ENCODE measurements at places on chromosomes 11 and 22.

GRCh38 chr11:134556186-134556585 is 144.1 kb upstream of the B3GAT1 start:
- DNase-seq = no peak

DNA sequence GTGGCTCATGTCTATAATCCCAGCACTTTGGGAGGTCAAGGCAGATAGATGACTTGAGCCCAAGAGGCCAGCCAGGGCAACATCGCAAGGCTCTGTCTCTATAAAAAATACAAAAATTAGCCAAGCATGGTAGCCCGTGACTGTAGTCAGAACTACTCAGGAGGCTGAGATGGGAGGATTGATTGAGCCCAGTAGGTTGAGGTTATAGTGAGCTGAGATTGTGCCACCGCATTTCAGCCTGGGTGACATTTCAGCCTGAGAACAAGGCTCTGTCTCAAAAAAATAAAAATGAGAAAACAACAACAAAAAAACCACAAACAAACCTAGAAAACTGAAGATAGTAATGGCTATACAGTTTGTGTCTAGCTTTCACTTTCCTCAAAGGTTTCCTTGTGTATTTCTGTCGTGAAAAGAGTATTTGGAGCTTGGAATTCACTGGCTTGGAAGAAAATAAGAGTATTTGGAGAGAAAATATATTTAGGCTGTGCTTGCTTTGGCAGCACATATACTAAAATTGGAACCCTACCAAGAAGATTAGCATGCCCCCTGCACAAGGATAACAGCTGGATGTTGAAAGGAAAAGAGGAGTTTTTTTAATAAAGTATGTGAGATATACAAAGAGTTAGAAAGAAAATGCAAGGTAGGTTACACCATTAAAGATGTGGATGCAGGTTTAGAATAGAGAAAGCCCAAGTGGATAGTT is 3.9 kb upstream of the BIRC3 start:
- DNase-seq = no peak

DNA sequence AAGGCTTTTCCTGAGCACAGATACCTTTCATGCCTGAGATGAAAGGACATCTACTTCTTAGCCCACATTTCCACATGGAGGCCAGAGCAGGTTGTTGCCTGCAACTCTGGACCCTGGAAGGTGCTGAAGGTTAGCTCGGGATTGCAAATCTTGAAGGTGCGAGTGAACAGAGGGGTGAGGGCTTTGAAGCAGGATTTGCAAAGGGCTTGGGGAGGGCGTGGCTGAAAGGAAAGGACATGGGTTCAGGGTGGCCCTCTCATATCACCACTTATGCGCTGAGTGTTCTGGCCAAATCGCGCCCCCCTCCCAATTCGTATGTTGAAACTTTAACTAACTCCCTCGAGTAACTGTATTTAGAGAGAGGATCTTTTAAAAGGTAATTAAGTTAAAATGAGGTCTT is 501.6 kb downstream of the MIAT start:
- DNase-seq = no peak

- no peak for DNase-seq
Observed at GRCh38 chr22:38828191-38828590, 15.6 kb downstream of the NPTXR start.

- peak; percentile 63 for DNase-seq
Observed at GRCh38 chr11:100687054-100687629, at the start of gene ARHGAP42. TSS of gene ARHGAP42 (plus strand) at chr11:100687288. CDS start at chr11:100687679, 391 bp downstream.

- DNase-seq = no peak
Observed at GRCh38 chr22:35966314-35967045, 62.1 kb downstream of the RBFOX2 start.

DNA sequence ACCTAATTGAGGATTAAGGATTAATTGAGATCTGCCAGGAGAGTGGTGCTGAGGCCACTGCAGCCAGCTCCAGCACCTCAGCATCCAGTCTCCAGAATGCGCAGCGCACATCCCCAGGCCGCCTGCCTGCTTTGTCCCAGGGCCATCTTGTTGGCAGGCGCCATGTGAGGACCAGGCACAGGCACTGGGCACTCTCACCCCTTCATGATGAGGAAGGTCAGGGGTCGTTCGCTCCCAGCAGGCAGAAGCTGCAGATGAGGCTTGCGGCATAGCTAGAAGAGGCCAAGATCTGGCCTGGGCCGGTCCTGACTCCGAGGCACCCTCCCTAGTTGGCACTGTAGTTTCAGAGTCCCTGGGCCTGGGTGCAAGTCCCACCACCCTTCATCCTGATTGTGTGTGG is 6.4 kb downstream of the CABP2 start:
- DNase-seq = no peak

DNA sequence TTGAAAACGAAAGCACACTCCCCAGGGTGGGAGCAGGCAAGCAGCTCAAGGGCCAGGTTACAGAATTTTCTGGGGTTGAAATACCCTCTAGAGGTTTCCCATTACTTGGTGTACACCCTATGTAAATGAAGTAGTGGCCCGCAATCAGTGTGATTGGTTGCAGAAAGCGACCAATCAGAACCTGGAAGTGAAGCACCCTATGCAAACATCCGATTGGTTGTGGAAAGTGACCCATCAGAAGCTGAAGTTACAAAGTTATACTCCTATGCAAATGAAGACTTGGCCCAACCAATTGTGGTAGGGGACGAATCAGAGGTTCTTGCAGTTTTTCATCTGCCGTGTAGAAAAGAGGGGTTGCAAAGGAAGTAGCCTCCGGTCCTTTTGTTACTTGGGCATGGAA is 19.2 kb downstream of the PRR5 start:
- DNase-seq = no peak

DNA sequence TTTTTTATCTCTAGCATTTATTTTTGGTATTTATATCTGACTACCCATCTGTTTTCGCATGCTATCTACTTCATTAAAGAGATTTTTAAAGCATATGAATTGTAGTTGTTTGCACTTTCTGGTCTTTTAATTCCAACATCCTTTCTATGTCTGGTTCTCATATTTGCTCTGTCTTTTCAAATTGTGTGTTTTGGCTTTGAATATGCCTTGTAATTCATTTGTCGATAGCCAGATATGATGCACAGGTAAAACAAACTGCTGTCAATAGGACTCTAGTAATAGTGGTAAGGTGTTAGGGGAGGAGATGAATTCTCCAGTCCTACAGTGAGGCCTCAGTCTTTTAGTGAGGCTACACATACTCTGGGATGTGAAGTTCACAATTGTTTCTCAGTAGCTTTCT is 530.8 kb upstream of the CCDC179 start:
- DNase-seq = no peak

GRCh38 chr22:32531931-32532819 is 57.6 kb downstream of the FBXO7 start:
- peak; percentile 73 for DNase-seq

- DNase-seq = no peak
Observed at GRCh38 chr11:106683435-106683834, 334.8 kb downstream of the GUCY1A2 start.

DNA sequence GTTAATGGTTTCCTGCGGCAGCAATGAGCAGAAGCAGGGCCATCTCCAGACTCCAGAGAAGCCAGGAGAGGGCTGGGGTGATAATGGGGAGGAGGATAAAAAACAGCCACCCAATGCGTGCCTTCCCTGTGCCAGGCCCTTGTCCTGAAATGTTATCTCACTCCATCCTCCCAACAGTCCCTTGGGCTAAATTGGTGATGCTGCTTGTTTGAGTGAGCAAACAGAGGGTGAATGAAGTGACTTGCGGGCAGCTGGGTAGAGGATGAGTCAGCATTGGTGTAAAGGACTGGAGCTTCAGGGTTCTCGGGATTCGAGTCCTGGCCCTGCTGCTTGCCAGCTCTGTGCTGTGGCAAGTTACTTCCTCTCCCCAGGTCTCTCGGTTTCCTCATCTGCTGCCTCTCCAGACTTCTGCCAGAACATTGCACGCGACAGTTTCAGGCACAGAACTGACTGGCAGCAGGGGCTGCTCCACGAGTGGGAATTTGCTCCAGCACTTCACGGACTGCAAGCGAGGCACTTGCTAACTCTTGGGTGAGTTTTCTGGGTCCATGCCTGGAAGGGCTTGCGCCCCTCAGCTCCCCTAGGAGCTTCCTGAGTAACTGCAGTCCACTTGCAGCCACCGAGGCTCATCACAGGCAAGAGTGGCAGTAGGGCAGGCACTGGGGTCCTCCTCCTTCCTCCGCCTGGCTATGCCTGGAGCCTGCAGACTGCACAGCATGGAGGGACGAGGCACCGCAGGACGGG is at the start of gene P2RY6:
TSS of gene P2RY6 (plus strand) at position 403 of the 744 bp plus-strand sequence. CDS start 24,181 bp downstream, outside the sequence.
- peak; percentile 88 for DNase-seq

GRCh38 chr11:14336507-14337503 is 22.2 kb downstream of the RRAS2 start:
- DNase-seq = peak; percentile 99

DNA sequence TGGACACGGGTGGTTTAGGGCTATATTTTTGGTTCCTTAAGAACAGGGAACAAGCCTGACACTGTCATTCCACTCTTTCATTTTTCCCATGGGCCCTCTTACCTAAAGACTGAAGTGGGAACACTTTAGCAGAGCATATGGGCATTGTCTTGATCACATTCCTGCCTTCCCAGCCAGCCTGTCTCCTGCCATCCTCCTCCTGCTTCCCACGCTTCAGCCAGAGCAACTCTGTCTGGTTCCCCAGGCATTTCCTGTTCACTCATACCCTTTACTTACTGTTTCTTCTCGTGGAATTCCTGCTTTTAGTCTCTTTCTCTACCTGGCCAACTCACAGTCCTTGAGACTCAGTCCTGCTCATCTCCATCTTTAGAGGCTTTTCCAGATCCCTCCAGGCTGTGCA is 22.8 kb downstream of the MRPL16 start:
- DNase-seq = peak; percentile 86

DNA sequence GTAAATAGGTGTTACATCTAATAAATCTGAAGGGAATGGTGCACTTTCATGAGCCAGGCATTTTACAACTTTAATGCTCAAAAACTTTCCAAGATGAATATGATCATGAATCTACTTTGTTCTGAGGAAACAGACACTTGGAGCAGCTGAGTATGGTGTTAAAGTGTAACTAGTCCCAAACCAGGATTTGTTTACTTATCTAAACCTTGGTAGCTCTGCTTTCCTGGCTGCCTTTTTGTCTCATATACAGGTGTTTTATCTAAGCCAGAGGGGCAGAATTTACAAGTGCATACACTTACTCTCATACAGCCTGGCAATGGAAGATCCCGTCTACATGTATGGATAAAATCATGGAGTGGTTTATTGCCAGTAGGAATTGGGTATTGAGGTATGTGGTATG is 171.5 kb downstream of the FAT3 start:
- no peak for DNase-seq

- DNase-seq = no peak
Observed at GRCh38 chr22:27149921-27150543, 492.6 kb downstream of the MIAT start.

GRCh38 chr22:48888466-48889208 is 939.0 kb downstream of the BRD1 start:
- no peak for DNase-seq

GRCh38 chr22:19981171-19981960 is 35.3 kb downstream of the ARVCF start:
- no peak for DNase-seq

- DNase-seq = peak; percentile 95
Observed at GRCh38 chr11:114162719-114163123, 103.2 kb downstream of the ZBTB16 start.

DNA sequence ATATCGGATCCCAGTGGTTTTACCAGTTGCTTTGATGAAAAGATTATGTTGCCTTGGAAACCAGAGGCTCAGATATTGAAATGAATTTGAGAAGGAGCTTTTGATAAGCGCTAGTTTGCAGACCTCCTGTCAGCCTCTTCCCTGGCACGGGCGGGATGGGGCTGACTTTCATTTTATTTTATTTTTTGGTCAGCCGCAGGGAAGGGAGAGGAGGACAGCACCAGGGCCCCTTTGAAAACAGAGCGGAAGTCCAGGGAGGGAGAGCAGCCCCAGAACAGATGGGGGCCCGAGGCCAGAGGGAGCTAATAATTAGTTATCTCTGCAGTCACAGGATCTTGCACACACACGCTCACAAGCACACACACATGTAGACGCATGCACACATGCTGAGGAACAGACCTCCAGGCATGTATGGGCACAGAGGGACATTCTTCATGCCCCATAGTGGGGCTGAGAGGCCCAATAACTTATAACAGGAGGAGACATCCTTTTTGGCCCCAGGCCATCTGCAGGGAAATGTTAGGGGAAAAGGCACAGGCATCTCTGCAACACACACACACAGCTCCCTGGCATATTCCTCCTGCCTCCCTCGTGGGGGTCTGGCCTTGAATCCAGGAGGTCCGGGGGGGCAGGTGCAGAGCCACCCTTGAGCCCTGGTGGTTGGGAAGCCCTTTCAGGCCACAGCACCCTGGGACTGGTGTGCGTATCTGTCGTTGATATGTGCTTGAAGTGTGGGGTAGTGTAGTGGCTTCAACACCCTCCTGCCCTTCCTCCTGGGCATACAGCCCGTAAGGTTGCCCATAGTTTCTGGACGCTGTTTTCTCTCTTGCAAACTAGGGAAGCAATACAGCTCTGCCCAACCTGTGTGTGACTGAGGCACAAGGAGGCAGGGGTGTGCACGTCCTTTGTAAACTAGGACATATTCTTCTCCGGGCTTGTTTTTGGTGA is 117.3 kb downstream of the CEP164 start:
- DNase-seq = no peak

DNA sequence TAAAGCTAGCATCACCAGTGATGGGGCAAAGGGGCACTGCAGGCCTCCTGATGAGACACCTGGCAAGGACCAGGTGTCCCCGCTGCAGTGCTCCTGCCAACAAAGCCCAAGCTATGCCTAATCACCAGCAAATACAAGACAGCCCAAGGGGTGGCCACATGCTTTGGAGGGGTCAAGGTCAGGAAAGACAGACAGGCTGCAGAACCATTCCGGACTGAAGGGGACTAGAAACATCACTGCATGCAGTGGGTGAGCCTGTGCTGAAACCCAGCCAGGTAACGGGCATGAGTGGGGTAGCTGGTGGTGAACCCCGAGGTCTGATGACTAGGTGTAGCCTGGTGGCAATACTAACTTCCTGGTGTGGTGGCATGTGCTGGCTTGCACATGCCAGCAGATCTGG is 111.1 kb downstream of the MED15 start:
- peak; percentile 45 for DNase-seq

DNA sequence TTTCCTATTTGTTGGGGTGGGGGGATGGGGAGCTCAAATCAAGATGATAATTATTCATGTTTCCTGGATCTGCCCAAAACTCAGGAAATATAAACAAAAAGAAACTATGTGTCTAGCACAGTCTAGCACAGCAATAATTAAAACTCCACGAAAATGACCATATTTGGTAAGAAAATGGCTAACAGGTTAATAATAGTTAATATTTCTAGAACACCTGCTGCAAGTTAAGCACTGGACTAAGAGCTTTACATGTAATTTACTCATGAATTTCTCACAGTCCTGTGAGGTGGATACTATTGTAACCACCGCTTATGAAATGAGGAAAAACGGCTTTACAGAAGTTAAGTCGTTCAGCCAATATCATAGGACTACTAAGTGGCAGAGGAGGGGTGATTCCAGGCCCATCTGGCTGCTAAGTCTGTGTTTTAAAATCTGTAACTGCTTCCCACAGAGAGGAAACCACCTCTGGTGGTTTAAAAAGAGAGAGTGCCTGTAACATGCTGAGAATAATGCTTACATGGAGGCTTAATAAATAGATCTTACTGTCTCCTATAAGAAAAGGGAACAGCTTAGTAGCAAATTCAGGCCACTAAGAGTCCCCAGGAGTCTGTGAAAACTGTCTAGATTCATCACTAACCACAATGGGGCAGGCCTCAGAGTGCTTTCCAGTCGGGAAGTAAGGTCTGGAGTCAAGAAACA is 11.0 kb upstream of the AMOTL1 start:
- DNase-seq = no peak

- DNase-seq = no peak
Observed at GRCh38 chr11:134663506-134664313, 251.7 kb upstream of the B3GAT1 start.

Measured in epithelial cell of esophagus (primary cell).